Activated T-helper 17 cell treated with anti-CD3 and anti-CD28 coated beads, Interleukin-2, amount 50 U/mL, for 72 hours (primary cell): ENCODE measurements at places on chromosomes 11 and 22.

GRCh38 chr11:30758012-30758411 lies 171.9 kb upstream of the MPPED2 start:
- H3K4me1 ChIP-seq = no peaks in the 10 kb centered on the region
- no peak overlapping the region for H3K27ac ChIP-seq
- no peak overlapping the region for H3K4me3 ChIP-seq
- ATAC-seq = no peak

DNA sequence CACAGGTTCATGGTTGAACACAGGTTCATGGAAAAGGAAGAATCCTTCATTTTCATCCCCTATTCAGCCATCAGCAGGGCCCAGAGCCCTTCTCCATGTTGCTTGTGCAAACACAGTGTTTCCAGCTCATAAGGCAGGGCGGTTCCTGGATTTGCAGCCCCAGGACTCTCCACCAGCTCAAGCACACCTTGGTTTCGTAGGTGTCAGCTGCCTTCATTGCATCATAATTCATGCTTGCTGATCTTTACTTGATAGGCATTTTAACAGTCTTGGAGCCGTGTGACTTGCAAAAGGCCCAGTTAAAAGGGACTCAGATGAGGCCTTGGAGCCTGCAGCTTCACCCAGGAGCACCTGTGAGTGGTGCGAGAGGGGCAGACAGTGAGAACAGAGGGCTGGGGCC lies 318.1 kb upstream of the B3GAT1 start:
- ATAC-seq = no peak
- H3K27ac ChIP-seq = no peak overlapping the region
- H3K36me3 ChIP-seq = no peaks in the 10 kb centered on the region
- no peaks in the 10 kb centered on the region for H3K4me1 ChIP-seq
- H3K4me3 ChIP-seq = no peak overlapping the region
- peaks cover 24% of the 10 kb centered on the region for H3K27me3 ChIP-seq

DNA sequence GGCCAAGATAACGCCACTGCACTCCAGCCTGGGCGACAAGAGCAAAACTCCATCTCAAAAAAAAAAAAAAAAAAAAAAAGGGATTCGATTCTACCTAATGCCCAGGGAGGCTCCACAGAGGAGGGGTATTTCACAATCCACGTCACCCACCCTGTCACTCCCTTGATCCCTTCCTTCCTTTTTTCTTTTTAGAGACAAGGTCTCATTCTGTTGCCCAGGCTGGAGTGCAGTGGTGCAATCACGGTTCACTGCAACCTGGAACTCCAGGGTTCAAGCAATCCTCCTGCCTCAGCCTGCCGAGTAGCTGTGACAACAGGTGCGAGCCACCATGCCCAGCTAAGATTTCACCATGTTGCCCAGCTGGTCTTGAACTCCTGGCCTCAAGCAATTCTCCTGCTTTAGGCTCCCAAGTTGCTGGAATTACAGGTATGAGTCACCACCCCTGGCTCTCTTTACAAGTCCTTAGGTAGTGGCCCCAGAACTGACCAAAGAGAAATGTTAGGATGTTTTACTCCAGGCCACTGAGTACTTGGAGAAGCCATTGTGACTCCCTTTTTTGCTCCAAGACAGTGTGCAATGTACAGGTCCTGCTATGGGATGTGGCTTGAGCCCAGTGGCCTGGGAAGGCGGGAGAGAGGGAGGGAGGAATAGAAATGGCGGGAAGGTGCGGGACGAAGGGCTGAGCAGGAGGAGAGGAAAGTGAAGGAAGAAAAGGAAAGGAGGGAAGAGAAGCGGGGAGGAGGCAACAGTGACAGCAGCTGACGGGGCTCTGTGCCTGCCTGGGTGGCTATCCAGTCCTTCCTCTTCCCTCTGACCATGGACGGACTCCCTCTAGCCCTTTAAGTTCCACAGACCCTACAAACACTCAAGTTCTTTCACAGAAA lies 11.8 kb upstream of the FXYD2 start:
- ATAC-seq = no peak
- peaks cover 7% of the 10 kb centered on the region for H3K27me3 ChIP-seq
- H3K36me3 ChIP-seq = no peaks in the 10 kb centered on the region
- H3K4me1 ChIP-seq = no peaks in the 10 kb centered on the region
- no peak overlapping the region for H3K4me3 ChIP-seq

- H3K27me3 ChIP-seq = peaks cover 27% of the 10 kb centered on the region
- no peak for ATAC-seq
- H3K27ac ChIP-seq = no peak overlapping the region
- no peaks in the 10 kb centered on the region for H3K4me1 ChIP-seq
- H3K36me3 ChIP-seq = no peaks in the 10 kb centered on the region
- no peak overlapping the region for H3K4me3 ChIP-seq
Observed at GRCh38 chr11:113234888-113235287, 79.5 kb upstream of the TTC12 start.

DNA sequence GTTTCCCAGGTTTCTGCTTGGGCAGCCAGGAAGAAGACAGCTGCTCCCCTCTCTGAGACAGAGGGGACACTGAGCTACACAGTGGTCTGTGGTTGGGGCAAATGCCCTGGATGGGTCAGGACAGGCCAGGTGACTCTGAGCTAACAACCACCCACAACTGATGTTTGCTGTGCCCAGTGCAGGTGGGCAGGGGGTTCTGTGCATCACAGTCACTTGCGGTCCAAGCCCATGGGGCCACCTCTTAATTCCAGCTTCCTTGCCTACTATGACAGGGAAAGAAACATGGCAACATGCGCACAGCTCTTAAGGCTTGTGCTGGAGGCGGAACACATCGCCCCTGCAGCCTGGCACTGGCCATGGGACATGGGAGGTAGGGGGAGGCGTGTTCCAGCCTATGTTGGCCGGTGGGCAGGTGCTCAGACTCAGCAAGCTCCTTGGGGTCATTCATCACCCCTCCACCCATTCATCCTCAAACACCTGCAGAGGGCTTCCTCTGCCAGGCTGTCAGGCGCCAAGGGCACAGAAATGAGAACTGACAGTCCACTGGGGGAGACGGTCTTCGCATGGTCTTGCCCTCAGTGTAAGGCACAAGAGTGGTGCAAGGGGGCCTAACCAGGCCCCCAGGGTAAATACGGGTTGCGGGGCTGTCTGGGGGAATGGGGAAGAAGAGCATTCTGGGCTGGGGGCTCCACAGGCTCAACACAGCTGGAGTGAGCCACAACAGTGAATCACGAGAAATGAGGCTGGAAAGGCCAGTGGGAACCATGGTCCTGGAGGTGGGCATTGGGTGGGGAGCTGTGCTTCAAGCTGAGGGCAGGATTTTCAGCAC lies 55.6 kb downstream of the ARFGAP3 start:
- ATAC-seq = no peak
- H3K27me3 ChIP-seq = no peaks in the 10 kb centered on the region
- no peaks in the 10 kb centered on the region for H3K4me1 ChIP-seq
- H3K27ac ChIP-seq = no peak overlapping the region

- peaks cover 27% of the 10 kb centered on the region for H3K27me3 ChIP-seq
- no peaks in the 10 kb centered on the region for H3K4me1 ChIP-seq
- no peaks in the 10 kb centered on the region for H3K36me3 ChIP-seq
- H3K27ac ChIP-seq = no peak overlapping the region
- H3K4me3 ChIP-seq = no peak overlapping the region
Observed at GRCh38 chr22:27327497-27327896, 474.1 kb downstream of the MN1 start.

DNA sequence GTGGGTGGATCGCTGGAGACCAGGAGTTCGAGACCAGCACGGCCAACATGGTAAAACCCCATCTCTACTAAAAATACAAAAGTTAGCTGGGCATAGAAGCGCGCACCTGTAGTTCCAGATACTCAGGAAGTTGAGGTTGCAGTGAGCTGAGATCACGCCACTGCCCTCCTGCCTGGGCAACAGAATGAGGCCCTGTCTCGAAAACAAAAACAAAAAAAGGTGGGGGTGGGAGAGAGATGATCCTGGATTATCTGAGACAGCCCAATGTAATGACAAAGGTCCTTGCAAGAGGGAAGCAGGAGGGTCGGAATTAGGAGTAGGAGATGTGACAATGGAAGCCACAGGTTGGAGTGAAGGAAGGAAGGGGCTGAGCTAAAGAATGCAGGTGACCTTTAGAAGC lies 87.6 kb upstream of the APOA1 start:
- no peaks in the 10 kb centered on the region for H3K27me3 ChIP-seq
- H3K27ac ChIP-seq = peak overlapping the region; percentile 93
- H3K4me3 ChIP-seq = peak overlapping the region; percentile 68
- H3K4me1 ChIP-seq = peaks cover 46% of the 10 kb centered on the region
- ATAC-seq = peak; percentile 60

DNA sequence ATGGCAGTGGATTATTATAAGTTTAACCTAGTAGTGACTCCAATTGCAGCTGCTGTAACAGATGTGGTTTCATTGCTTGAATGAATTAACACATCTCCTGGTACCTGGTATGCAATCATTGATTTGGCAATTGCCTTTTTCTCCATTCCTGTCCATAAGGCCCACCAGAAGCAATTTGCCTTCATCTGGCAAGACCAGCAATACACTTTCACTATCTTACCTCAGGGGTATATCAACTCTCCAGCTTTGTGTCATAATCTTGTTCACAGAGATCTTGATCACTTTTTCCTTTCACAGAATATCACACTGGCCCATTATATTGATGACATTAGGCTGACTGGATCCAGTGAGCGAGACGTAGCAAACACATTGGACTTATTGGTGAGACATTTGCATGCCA lies 128.7 kb upstream of the ZC3H12C start:
- no peak overlapping the region for H3K4me3 ChIP-seq
- no peak for ATAC-seq
- H3K36me3 ChIP-seq = no peaks in the 10 kb centered on the region
- no peaks in the 10 kb centered on the region for H3K27me3 ChIP-seq
- H3K4me1 ChIP-seq = no peaks in the 10 kb centered on the region

DNA sequence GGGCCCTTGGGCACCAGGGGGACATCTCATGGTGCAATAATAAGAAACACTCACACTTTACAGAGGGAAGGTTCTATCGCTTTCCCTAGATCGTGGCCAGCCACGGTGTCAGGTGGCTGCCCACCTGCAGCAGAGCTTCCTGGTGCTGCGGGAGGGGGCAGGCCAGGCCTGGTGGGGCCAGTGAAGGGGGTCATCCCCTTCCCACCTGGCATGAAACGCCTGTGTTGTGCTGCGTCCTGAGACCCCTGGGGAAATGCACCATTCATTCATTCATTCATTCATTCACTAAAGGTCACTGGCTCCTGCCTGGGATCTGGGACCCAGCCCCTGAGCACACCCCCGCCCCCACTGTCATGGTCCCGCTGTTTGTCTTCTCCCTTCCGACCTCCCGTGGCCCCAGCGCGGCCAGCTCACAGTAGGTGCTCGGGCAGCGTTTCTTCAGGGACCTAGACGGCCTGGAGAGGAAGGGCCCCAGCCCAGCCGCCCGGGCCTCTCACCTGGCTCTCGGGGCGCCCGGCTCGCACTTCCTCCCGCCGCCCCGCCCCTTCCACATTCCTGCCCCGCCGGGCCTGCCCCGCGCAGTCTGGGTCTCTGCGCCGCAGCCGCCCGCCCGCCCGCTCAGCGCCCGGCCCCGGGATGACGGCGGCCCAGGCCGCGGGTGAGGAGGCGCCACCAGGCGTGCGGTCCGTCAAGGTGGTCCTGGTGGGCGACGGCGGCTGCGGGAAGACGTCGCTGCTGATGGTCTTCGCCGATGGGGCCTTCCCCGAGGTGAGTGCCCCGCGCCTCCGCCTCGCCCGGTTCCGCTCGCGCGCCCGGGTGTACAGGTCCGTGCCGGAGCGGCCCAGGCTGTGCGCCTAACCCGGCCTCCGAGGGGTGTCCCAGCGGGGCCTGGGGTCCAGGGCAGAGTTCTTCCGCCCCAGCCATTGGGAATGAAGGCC lies at the start of gene RHOD:
TSS of gene RHOD (plus strand) at position 581 of the 938 bp plus-strand sequence. CDS start at position 637, 56 bp downstream.
- H3K4me1 ChIP-seq = peaks cover 6% of the 10 kb centered on the region
- H3K36me3 ChIP-seq = no peaks in the 10 kb centered on the region
- H3K27ac ChIP-seq = no peak within 1 kb of the TSS
- peak; percentile 70 for ATAC-seq
- peaks cover 3% of the 10 kb centered on the region for H3K27me3 ChIP-seq

DNA sequence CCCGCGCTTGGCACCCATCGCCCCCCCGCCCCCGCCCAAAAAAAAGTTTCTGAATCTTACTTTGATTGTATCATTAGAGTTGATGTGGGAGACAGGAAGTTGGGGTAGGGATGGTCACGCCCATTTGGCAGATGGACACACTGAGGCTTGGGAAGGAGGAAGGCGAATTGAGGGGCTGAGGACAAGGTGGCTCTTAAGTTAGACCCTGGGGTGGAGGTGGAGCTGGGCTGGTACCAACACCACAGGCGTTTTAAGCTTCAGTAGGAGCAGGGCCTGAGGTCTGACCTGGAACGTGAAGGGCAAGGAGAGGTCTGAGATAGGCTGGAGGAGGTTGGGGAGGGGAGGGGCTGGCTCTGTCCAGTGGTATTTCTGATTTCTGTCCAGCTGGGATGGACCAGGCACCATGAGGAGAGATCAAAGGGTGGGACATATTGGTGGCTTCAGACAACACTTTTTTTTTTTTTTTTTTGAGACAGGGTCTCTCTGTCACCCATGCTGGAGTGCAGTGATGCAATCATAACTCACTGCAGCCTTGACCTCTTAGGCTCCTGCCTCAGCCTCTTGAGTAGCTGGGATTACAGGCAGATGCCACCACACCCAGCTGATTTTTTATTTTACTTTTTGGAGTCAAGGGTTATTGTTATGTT lies 799 bp upstream of the CDC42BPG start:
- H3K36me3 ChIP-seq = no peaks in the 10 kb centered on the region
- no peaks in the 10 kb centered on the region for H3K27me3 ChIP-seq
- no peak for ATAC-seq
- peaks cover 29% of the 10 kb centered on the region for H3K4me1 ChIP-seq

DNA sequence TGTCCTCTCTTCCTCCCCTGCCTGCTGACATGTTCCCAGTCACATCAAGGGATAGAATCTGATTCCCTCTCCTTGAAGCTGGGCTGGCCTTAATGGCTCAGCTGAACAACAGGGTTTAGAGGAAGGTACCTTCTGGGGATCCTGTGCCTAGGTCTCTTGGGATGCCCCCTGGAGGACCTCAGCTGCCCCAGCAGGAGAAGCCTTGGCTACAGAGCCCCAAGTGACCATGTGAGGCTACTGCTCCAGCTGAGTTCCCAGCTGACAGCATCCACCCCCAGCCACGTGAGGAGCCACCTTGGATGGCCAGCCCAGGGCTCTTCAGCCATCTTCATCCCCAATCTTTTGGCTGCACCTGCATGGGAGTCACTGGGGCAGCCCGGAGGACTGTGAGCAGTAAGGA lies 1499.3 kb downstream of the TBC1D22A start:
- no peak for ATAC-seq
- no peak overlapping the region for H3K27ac ChIP-seq
- no peaks in the 10 kb centered on the region for H3K36me3 ChIP-seq
- H3K4me3 ChIP-seq = no peak overlapping the region
- H3K4me1 ChIP-seq = no peaks in the 10 kb centered on the region
- no peaks in the 10 kb centered on the region for H3K27me3 ChIP-seq
